ENCODE measurements at places on chromosomes 6 and 20.

DNA sequence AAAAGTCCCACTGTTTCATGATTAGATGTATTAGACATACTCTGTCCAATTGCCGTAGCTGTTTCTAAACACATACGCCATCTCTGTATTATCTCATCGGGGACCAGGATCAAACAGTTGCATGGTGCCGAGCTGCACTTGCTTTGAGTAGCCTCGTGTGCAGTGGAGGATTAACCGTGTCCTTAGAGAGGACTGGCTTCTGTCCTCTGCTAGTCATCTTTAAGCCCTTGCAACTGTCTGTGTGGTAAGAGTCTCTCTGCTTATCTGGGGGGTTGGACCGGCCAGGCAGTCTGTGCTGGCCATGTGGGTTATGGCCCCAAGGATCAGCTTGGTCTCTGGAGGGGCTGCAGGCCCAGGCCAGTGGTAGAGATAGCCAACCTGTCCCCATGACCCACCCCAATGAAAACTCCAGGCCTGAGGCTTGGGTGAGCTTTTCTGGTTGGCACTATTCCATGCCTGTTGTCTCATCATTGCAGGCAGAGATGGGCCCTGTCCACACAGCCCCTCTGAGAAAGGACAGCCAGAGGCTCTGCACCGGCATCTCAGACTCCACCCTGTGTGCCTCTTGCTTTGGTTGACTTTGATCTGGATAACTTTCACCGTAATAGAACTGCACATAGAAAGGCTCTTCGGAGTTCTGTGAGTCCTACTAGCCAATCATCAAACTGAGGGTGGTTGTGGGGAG lies 137.3 kb upstream of the SNX9 start:
- DNase-seq, result no peak

DNA sequence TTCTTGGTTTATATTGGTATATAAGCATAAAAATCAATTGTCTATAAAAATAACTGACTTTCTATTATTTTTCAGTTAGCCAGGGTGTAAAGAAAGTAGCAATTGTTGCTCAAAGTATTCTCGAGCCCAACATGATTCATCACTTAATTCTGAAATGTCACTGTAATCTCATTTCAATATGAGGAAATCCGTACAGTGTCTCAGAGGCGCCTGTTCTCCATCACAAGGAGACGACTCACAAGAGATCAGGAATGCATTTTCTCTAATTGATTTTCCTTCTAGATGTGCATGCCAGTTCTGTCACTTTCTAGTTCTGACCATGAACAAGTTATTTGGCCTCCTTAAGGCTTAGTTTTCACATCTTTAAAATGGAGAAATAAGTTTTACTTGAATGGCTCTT lies 753.1 kb downstream of the MAFB start:
- DNase-seq, result no peak

- DNase-seq, result no peak
Measured at GRCh38 chr6:33787346-33787953, 1.5 kb downstream of the LEMD2 start.

GRCh38 chr20:32972181-32973076 lies 31.8 kb downstream of the SUN5 start:
- peak; percentile 63 for DNase-seq

Measured in stimulated activated CD8-positive, alpha-beta memory T cell treated with anti-CD3 and anti-CD28 coated beads, Interleukin-12 subunit alpha, Interleukin-12 subunit beta, amount 100 ng/mL, for 4 hours (primary cell).